ENCODE measurements at places on chromosomes 1 and 21.

GRCh38 chr1:111671852-111672251 lies 52.3 kb downstream of the RAP1A start:
- DNase-seq, result no peak

- no peak for DNase-seq
Observed at GRCh38 chr1:66932291-66932690, 7.5 kb downstream of the MIER1 start.

DNA sequence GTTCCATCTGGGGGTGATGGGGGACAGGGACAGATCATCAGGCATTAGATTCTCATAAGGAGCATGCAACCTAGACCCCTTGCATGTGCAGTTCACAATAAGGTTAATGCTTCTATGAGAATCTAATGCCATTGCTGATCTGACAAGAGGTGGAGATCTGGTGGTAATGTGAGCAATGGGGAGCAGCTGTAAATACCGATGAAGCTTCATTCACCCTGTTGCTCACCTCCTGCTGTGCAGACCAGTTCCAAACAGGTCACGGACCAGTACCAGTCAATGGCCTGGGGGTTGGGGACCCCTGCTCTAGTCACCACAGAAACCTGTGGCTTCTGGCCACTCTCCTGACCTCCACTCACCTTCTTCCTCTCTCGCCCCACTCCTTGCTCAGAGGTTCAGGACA lies 229.9 kb downstream of the PTPRU start:
- no peak for DNase-seq

DNA sequence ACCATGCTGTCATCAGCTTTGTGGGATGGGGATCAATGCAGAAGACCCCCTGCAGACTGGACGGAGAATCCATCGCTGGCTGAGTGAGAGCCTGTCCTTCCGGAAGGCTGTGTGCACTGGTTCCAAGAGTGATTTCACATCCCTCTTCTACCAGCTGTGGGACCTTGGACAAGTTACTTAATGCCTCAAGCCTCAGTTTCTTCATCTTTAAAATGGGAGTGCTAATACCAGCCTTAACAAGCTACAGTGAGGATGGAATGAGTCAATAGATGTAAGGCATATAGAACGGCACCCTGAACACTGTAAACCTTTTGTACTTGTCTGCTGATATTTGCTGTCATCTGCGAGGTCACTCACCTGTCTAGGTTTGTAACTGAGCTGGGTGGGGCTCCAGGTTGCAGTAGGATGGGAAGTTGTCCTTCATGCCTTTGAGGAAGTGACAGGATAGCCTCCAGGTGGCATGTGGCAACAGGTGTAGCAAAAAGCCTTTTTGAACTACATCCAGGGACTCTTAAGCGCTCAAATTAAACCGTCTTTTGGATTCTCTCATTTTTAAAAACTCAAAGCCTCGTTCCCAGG lies 27.5 kb downstream of the TMEM51 start:
- no peak for DNase-seq

- no peak for DNase-seq
Observed at GRCh38 chr1:20499105-20499504, 8.8 kb downstream of the MUL1 start.

GRCh38 chr1:30872948-30873263 lies 35.7 kb downstream of the SDC3 start:
- no peak for DNase-seq

DNA sequence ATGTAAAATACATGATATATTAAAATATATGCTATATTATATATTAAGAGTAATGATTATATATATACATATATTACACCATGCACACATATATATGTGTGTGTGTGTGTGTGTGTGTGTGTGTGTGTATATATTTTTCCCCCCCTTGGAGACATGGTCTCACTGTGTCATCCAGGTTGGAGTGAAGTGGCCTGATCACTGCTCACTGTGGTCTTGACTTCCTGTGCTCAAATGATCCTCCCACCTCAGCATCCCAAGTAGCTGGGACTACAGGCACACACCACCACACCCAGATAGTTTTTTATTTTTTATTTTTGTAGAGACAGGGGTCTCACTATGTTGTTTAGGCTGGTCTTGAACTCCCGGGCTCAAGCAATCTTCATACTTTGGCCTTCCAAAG lies 54.4 kb upstream of the RBM34 start:
- no peak for DNase-seq

DNA sequence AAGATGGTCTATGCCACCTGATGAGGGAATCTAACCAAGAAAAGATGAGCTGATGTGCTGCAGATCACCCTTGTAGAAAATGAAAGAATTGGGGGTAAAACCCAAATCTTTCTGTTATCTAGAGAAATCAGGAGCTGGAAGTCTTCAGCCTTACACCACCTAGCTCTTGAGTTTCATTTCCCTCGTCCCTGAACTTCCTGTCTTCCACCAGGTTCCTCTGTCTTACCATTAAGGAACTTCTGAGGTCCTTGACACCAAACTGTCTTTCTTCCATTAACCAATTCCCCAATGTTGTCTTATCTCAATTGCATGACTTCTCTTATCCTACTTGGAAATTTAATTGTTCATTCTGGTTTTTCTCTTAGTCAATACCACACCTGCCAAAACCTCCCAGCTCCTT lies 31.5 kb downstream of the LPAR3 start:
- no peak for DNase-seq

DNA sequence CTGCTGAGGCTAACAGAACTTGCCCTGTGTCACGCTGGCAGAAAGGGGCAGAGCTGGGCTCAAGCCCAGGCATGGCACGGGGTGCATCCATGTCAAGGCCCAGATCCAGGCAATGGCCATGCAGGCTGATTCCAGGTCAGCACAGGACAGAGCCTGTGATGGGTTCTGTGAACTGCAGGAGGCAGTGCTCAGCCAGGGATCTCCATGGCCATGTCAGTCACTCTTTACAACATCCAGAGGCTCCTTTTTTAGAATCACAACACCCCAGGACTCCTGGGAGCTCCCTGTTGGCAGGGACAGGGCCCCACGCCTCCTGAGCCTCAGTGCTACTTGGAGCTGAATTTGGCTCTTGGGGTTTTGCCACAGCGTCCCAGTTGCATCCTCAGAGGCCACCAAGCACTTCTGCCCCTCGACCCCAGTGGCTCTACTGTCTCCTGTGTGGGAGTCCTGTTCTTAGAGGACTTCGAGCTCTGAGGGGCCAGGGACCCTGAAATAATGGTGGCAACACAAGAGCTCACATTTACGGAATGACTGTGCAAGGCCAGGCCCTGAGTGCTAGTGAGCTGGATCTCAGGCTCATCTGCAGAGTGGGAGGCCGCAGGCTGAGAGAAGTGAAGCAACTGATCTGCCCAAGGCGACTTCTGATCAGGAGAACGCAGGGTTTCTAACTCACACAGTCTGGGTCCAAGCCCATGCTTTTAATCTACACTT lies 211.5 kb downstream of the TRABD2B start:
- DNase-seq, result no peak

GRCh38 chr21:24275616-24276015 lies 1331.7 kb downstream of the MRPL39 start:
- DNase-seq, result no peak

DNA sequence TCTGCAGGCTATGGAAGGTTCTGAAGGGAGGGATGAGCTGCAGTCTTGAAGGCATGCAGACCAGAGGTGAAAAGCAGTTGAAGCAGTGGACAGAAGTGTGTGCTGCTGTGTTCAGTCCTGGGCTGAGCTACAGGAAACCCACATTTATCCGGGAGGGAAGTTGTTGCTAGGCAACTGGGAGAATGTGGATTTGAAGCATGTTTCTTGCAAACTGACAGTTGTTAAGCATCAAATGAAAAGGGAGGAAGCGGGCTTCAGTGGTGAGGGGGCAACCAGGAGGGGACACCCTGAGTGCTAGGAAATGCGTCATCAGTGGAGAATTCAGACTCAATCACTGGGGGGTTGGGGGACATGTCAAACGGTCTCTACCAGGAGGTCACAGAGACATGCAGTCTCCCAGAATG lies 28.7 kb downstream of the ABCA4 start:
- DNase-seq, result no peak

GRCh38 chr1:17304151-17304825 lies 3.7 kb upstream of the PADI4 start:
- DNase-seq, result no peak

GRCh38 chr1:15178571-15179484 lies 25.3 kb downstream of the TMEM51 start:
- peak; percentile 95 for DNase-seq

DNA sequence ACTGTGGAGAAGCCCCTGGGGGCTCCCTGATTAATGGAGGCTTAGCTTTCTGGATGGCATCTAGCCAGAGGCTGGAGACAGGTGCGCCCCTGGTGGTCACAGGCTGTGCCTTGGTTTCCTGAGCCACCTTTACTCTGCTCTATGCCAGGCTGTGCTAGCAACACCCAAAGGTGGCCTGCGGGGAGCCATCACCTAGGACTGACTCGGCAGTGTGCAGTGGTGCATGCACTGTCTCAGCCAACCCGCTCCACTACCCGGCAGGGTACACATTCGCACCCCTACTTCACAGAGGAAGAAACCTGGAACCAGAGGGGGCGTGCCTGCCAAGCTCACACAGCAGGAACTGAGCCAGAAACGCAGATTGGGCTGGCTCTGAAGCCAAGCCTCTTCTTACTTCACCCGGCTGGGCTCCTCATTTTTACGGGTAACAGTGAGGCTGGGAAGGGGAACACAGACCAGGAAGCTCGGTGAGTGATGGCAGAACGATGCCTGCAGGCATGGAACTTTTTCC lies 24.8 kb downstream of the PCSK9 start:
- no peak for DNase-seq

- no peak for DNase-seq
Observed at GRCh38 chr1:168210312-168210711, 15.5 kb upstream of the SFT2D2 start.

GRCh38 chr1:151989211-151989862 lies 4.3 kb downstream of the S100A10 start:
- no peak for DNase-seq

DNA sequence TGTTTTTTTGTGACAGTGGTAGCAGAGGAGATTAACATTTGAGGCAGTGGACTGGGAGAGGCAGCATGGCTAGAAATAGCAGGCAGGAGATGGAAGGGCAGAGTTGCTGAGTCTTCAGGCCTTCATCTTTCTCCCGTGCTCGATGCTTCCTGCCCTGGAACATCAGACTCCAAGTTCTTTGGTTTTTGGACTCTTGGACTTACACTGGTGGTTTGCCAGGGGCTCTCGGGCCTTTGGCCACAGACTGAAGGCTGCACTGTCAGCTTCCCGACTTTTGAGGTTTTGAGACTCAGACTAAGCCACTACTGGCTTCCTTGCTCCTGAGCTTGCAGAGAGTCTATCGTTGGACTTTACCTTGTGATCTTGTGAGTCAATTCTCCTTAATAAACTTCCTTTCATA lies 24.2 kb upstream of the LEFTY2 start:
- no peak for DNase-seq

DNA sequence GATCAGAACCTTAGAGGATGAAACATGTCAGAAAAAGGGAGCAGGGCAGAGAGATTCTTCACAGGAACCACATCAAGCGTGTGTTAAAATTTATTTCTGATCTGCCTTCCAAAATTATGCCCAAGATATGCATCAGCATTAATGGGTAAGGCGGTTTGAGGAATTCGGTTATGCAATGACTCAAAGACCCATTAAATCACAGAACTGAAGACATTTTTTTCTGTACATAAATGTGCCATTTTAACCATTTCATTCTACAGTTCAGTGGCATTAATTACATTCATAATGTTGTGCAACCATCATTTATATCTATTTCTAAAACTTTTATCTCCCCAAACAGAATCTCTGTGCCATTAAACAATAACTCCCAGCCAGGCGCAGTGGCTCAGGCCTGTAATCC lies 43.4 kb downstream of the CNST start:
- no peak for DNase-seq

DNA sequence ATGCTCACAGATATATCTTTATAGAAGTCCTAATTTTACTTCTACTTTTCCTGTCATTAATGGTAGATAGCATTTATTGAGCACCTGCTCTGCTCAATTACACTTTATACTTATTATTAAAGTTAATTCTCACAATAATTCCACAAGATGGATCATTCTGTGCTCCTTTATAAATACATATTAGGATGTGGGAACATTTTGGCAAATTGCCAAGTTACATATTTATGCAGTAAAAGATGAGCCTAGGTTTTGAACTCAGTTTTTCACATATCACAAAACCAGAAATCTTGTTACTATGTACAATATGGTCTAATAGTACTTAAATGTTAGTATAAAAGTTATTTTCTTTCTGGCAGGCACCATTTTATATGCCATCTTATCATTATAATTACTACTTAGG lies 895.0 kb upstream of the B3GALT2 start:
- DNase-seq, result no peak

GRCh38 chr1:173149887-173150286 lies 57.2 kb downstream of the TNFSF4 start:
- DNase-seq, result no peak

- DNase-seq, result no peak
Observed at GRCh38 chr1:6275826-6276782, 15.2 kb upstream of the GPR153 start.

GRCh38 chr1:20440785-20441200 lies 45.2 kb downstream of the CAMK2N1 start:
- no peak for DNase-seq

- DNase-seq, result no peak
Observed at GRCh38 chr1:11345971-11346715, 73.1 kb downstream of the UBIAD1 start.

GRCh38 chr1:54571803-54572541 lies 23.9 kb downstream of the ACOT11 start:
- DNase-seq, result no peak

DNA sequence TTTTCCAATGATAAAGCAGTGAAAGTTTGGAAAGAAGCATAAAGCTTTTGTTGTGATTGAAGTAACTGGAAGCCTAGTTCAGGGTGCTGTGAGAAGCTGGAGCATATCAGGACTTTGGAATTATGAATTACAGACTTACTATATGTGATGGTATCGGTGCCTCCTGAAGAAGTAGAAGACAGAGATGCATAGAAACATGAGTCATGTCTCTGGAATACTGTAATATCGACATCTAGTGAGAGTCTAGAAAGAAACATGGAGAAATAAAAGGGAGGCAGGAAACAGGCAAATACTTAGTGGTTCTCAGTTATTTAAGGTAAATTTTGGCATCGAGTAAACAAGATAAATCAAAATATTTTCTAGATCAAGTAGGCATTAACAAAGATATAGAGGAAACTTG lies 103.0 kb downstream of the CAMTA1 start:
- no peak for DNase-seq

- DNase-seq, result no peak
Observed at GRCh38 chr1:151146072-151146411, 389 bp downstream of the SEMA6C start.

DNA sequence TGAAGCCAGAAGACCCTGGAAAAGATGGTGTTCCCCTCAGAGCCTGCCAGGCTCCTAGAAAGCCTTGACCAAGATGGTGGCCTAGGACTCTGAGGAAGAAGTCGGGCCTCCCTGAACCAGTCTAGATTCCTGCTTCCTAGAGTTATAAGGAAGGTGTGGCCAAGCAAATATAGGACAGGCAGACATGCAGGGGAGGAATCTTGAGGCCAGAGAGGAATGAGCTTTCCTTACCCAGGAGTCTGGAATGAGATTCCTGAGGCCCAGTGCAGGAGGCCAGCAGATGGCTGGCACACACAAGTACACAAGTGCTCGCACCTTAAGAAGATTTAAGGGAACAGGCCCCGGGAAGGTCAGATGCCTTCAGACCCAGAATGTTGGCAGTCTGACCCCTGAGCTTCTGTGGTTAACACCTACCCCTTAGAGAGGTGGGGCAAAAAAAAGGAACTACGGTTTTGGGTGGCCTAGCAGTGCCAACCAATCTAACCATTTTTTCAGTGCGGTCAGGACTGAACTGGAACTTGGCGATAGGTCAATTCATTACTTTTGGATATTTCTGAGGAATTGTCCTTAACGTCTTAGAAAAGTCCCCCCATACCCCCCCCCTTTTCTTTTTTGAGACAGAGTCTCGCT lies 73.3 kb downstream of the MDM4 start:
- DNase-seq, result no peak

GRCh38 chr1:115701090-115701489 lies 59.3 kb downstream of the VANGL1 start:
- DNase-seq, result no peak
